Muscle of back (tissue), 13 donors: ENCODE measurements at places on chromosomes 13 and 19. TPM values are rescaled to one million over a fixed set of nuclear protein-coding genes. Genes with fewer than 3 reads are reported as not detected.

Gene LRRC63
- polyA plus RNA-seq = not detected

Gene FUT2
- polyA plus RNA-seq = 0.44 TPM

Gene CKM
- polyA plus RNA-seq = 3,103 TPM

Gene FOXO1
- 15.2 TPM for polyA plus RNA-seq

Gene MLLT1
- polyA plus RNA-seq = 50.7 TPM

- peak; percentile 93 for DNase-seq
These were observed 105.2 kb downstream of the TM9SF2 start for GRCh38 chr13:99606324-99607066.

Gene NR2F6
- 20.0 TPM for polyA plus RNA-seq

- DNase-seq = no peak
These were observed 717 bp downstream of the EEF2 start for GRCh38 chr19:3984584-3984907.

DNA sequence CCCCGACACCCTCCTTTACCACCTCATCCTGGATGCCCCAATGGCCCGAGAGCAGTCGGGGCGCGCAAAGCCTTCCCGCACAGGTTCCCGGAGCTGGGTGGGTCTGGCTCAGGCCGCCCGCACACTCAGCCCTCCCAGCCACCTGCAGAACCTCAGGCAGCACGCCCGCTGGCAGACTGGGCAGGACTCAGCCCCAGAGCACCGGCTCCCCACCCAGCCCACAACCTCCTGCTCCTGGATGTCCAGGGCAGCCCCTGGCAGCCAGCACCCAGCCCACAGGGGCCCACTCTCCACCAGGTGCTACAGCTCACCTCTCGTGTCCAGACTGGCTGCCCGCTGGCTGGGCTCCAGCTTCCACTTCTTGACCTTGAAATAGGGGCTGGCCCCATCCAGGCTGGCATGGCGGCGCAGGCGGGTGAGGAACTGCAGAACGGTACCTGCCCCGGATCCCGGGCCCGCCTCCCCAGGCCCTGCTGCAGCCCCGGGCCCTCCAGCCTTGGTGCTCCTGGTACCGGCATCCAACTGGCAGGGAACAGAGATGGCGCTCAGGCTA, 4.6 kb downstream of the CBARP start:
- DNase-seq = no peak

Gene COX6B1
- 259 TPM for polyA plus RNA-seq

DNA sequence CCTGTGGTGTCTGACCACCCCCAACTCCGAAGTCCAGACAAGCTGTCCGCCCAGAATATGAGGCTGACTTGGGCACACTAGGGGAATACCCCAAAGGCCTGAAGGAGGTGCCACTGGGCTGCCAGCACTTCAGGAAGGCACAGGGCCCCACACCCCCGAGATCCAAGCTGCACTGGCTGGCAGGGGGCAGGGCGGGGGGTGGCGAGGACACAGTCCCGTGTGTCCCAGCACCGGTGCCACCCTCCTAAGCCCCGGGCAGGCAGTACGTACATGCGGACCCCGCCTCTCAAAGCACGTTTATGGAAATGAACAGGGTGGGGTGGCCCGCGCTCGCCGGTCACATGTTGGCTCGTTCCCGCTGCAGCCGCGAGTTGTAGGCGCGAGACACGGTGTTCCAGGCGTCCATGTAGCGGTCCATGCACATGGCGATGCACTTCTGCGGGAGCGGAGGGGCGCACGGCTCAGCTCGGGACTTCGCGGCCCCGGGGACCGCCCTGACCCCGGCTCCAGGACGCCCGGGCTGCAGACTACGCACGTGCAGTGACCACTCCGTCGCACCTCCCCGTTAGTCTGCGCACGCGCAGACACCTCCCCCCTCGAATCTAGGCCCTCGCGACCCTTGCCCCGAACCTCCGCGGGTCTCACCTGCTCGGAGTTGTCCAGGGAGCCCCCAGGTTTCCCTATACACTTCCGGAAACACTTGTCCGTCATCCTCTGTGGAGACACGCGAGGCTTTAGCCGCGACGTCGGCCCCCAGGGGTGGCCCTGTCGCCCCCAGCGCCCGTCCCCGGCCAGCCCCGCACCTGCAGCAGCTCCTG, 566 bp downstream of the TIMM13 start:
- peak; percentile 23 for DNase-seq

Gene RFX2
- polyA plus RNA-seq = 6.0 TPM

GRCh38 chr13:99366075-99366987, 59.1 kb upstream of the GPR183 start:
- DNase-seq = no peak

DNA sequence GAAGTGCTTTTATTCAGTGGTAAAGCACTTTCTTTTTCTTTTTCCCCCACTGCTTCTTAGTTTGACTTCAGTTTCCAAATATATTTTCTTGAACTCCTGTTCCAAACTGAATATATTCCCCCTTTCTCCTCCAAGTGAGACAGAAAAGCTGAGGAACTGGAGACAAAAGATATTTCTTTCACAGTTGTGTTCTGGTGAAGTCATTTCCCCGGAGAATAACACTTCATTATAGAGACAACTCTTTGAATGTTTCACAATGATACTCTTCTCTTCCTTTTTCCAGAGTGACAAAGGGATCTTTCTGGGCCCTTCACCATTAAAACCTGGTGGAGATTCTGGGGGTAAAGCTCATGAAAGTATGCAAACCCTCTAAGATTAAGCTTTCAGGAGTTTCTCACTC, 860.8 kb upstream of the SLITRK5 start:
- DNase-seq = no peak

Gene ZNF808
- 6.3 TPM for polyA plus RNA-seq

GRCh38 chr13:111111376-111111937, 3.7 kb upstream of the ARHGEF7 start:
- DNase-seq = no peak

Gene HOOK2
- 42.5 TPM for polyA plus RNA-seq

Gene ITM2B
- 421 TPM for polyA plus RNA-seq

- no peak for DNase-seq
These were observed 167.0 kb downstream of the NUFIP1 start for GRCh38 chr13:44822291-44822690.

DNA sequence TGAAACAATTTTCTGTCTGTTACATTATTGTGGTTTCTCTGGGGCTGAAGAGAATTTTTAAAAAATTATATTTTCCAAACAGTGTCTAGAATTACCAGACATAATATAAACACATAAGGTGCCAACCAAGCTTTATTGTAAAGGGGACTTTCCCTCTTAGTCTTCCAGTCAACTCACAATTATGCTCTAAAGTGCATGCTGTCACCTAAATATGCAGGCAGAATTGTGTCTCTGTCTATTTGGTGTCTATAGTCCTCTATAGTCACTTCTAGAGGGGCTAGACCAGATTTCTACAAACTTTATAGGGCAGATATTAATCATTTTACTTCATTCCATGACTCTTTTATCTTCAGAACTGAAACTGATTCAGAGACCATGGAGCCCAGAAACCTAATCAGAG, 12.8 kb downstream of the ZNF254 start:
- no peak for DNase-seq

Gene PSPC1
- 40.4 TPM for polyA plus RNA-seq

DNA sequence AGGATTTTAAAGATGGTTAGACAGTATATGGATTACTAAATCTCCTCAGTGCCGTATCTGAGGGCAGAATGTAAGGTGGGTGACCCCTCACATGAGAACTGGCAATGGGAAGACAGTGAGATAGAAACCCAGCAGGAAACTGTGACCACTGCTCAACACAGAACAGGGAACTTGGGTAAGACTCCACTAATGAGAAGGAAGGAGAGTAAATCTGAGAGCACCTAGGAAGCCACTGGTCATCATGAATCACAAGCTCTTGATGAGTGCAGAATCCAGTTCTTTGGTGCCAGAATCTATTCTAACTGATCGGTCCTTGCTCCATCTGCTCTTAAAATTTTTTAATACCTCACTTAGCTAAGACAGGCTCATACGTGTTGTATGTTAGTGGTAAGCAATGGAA, 261.8 kb downstream of the KLF12 start:
- DNase-seq = no peak

DNA sequence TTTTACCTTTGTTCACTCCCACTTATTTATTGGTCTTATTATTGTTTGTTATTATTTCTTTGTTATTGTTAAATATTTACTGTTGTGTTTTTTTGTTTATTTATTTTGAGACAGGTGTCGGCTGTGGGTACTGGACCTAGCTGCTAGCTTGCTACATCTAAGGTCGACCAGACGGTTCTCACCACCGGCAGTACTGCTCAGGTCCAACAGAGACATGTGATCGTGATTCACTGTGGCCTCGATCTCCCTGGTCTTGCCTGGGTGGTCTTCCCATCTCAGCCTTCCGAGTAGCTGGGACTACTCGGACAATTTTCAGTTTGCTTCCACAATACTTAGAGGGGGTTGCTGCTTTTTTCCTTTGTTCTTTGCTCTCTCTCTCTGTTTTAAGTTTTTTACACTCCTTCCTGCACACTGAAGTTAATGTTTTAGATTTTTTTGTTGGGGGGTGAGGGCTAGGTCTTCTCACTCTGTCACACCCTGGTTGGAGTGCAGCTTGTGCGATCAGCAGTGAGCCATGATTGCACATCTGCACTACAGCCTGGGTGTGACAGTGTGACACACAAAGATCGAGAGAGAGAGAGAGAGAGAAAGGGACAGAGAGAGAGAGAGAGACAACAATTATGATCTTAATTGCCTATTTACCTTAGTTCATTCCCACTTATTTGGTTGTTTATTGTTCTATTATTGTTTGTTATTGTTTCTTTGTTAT, 1432.4 kb downstream of the UQCRFS1 start:
- DNase-seq = no peak

GRCh38 chr13:111852725-111853518, 214.0 kb upstream of the SOX1 start:
- DNase-seq = peak; percentile 22

DNA sequence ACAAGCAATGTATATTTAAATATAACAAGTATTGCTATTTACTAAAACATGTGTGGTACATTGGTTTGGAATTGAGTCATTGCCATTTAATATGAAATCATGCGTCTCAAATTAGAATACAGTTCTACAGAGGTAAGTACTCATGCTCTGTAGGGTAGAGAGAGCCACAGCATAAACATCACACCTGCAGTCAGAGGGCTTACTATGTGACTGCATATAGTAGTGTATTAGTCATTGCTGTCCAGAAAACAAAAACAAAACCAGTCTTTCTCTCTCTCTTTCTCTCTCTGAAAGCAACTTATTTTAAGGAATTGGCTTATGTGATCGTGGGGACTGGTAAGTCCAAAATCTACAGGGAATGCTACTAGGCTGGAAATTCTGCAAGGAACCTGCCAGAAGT, 370.3 kb downstream of the GPC5 start:
- DNase-seq = no peak

DNA sequence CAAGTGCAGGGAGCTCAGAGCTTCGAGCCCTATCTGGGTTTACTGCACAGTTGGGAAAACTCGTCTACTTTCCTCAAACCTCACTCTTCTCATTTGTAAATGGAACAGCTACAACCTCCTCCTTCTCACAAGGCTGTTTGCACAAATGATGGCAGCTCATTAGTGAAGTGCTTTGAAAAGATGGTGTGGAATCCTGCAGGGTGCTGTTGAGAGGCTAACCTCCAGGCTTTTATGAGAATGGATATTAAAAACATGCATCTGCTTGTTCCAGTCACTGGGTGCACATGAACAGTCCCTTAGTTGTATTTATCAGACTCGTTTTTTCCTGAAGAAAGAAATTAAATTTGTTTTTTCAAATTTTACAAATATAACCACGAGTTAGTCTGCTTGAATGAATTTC, 36.6 kb downstream of the PCDH8 start:
- DNase-seq = no peak

- no peak for DNase-seq
These were observed 42.0 kb downstream of the SERTM1 start for GRCh38 chr13:36715841-36716240.

DNA sequence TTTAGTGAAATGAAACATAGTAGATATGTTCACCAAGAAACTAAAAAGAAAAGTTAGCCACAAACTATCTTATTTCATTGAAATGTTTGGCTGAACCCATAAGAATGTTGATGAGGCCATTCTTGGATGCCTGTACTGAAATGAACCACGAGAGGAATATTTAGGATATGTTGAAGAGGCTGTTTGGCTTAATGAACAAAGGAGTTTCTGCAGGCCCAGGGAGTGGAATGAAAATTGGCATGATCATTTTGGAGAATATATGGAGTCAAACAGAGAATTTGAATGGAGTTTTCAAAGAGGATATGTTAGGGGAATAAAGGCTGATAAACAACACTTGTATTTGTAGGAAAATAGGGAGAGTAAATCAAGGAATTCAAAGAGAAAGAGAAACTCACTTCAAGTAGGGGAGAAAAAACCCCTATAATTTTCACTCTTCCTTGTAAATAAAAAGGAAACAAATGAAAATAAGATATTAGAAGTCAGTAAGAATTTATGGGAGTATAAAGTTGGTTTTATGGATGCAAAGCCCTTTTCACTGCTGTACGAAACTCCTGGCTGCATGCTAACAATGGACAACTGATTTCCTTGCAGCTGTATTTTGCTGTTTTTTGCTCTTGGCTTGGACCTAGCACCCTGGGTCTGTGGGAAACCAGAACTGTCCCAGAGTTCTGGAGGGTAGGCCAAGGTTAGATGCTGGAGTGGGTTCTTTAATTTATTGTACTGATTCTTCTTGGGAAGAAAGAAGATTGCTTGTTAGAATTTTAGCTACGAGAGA, 36.5 kb downstream of the KL start:
- peak; percentile 73 for DNase-seq

DNA sequence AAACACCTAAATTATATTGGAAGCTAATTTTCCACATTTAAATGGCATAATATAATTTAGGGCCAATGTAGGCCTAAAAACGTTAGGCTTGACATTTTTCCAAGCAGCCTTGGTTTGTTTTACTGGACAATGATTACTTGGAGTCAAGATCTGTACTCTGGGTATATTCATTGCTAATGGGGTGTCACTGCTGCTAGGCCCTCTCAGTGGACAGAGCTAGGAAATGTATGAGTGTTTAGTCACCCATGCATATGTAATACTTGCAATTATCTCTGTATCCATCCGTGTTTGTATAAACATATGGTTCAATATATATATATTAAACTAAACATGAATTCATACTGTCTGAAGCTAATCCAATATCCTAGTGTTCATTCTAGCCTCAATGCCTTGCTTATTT, 598.1 kb downstream of the DCT start:
- DNase-seq = no peak

DNA sequence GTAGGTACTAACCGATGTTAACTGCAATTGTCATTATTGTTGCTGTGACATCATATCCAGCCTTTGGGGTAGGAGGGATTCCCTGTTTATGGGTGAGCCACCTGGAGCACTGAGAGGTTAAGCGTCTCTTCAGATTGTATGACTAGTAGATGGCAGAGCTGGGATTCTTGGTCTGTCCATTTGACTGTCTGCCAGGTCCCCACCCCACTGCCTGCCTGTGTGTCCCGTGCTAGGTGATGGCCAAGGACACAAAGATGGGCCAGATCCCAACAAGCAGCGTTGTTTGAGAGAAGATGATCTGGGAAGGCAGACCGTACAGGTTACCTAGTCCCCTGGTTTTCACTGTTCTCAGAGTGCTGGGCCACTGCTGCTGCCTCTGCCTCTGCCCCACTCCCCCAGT, 16.6 kb downstream of the PPP2R1A start:
- DNase-seq = no peak

DNA sequence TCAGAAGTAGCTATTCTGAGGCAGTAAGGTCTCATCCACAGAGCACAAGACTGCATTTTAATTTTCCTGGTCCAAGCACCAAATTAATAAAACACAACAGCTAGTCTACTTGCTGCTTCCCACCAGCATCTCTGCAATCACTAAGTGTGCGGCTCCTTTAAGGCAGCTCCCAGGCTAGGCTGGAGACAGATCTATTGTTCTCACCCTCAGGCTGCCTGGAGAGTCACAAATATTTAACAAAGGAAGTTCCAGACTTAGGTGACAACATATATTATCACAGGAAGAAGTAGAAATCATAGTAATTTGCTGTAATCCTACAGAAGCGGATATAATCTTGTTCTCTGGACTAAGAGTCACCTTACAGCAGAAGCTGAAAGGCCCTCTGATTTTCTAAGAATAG, 2.2 kb upstream of the EID2 start:
- DNase-seq = no peak
